ENCODE measurements at places on chromosomes 12 and 14.

GRCh38 chr14:87148655-87149054, 844.3 kb downstream of the GALC start:
- no peak for DNase-seq

GRCh38 chr12:131732996-131733615, 22.2 kb downstream of the SFSWAP start:
- no peak for DNase-seq

- no peak for DNase-seq
Observed at GRCh38 chr14:101627915-101628262, 66.6 kb downstream of the DIO3 start.

GRCh38 chr14:70358631-70359030, 852 bp downstream of the COX16 start:
- no peak for DNase-seq

DNA sequence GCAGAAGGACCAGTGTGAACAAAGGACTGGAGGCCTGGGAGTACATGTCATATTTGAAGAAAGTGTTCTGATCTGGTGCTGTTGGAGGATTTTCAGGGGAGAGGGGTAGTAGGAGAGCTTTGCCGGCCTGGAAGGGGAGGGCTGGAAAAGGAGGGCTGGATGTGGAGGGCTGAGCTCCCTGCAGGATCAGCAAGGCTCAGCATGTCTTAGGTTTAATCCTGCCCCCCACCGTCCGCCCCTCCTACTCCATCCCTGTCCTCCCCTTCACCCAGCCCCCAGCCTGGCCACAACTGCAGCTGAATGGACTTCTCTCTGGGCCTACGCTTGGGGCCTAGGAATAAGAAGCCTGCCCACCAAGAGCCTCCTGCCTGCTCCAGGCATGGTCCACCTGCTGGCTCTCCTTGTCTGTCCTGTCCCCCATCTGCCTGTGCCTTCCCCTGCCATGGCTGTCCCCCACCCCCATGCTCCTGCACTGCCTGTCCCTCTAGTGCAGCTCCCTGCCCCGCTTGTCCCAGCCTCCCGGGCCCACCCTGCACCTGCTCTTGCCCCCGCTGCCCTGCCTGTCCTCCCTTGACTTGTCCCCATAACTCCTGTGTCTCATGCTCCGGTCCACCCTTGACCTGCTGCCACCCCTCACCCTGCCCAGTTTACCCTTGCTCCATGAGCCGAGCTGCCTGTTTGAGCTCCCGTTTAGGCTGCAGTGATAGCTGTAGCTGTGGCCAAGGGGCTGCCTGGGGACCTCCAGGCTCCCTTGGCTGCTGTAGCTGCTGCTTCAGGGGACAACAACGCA, 9.8 kb upstream of the RARG start:
- DNase-seq = no peak

GRCh38 chr14:52305014-52305413, 9.1 kb upstream of the PTGER2 start:
- no peak for DNase-seq

- no peak for DNase-seq
Observed at GRCh38 chr14:104974665-104975390, 3.3 kb downstream of the AHNAK2 start.

- no peak for DNase-seq
Observed at GRCh38 chr12:53958128-53958527, 3.4 kb downstream of the HOXC12 start.

DNA sequence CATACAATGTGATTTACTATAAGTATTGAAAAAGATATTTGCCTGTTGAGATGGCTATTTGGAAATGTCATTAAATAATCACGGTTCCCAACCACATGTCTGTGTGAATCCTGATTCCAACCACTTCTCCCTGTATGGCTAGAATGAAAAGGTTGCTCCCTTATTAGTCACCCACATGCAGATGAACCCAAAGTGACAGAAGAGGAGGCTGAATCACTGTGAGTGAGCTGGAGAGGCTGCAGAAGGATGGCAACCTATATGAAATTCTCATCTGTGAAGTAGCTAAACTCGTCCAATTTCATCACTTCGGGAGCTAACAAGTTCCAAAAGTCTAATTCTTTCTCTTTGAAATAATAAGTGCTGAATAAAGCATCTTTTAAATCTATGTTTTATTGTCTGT, 300.5 kb downstream of the PRKD1 start:
- no peak for DNase-seq

DNA sequence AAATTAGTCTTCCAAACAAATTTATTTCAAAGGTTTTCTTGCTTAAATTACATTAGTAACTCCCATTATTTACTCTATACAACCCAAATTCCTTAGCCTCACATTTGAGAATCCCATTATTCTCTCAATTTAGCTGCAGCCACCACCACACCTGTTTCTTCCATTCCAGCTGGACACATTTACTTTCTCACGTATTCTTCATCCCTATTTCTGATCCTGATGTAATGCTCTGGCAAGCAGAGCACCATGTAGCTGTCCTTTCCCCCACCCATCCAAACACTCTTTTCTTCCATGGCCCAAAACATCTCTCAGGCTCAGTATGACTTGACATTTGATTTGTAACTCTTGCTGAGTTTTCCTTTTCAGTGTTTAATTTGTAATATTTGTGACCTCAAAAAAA, 240.2 kb upstream of the CLEC14A start:
- DNase-seq = peak; percentile 13

DNA sequence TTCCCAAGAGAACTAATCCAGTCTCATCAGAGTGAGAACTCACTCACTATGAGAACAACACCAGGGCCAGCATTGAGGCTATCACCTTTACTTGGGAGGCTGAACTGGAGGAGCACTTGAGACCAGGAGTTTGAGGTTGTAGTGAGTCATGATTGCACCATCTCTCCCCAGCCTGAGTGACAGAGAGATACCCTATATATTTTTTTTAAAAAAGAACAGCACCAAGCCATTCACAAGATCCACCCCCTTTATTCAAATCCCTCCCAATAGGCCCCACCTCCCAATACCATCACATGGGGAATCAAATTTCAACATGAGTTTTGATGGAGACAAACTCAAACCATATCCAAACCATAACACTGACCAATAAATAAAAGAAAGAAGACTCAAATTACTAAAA, 3.7 kb upstream of the TMX1 start:
- DNase-seq = no peak

DNA sequence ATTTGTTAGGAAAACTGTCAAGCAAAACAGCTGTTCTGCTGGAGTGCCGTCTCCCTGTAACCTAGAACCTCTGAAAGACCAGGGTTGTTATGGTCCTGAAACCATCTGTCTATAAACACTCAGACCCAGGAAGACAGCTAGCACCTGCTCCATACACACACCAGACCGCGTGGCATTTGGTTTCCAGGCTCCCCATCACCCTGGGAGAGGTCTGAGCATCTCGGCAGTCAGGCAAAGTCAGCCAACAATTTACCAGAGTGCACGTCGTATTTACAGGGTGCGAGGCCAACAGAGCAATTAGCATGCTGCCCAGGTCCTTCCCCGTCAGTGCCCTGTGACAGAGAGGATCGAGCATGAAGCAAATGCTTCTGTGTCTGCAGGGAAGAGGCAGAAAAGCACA, 272.5 kb downstream of the SLC15A4 start:
- DNase-seq = no peak

- DNase-seq = no peak
Observed at GRCh38 chr14:59155886-59156285, 32.6 kb upstream of the DAAM1 start.

- no peak for DNase-seq
Observed at GRCh38 chr12:12024911-12025682, 45.6 kb upstream of the BCL2L14 start.

- no peak for DNase-seq
Observed at GRCh38 chr12:14410841-14411569, 45.5 kb downstream of the ATF7IP start.

DNA sequence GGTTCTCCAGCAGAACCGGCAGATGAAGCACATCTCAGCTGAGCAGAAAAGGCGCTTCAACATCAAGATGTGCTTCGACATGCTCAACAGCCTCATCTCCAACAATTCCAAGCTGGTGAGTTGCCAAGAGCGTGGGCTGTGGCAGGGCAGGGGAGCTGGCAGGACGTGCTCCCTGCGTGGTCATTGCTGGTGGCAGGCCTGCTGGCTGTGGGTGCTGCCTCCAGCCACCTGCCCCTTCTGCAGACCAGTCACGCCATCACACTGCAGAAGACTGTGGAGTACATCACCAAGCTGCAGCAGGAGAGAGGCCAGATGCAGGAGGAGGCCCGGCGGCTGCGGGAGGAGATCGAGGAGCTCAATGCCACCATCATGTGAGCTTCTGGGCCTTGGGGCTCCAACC, 35.8 kb downstream of the IL31 start:
- no peak for DNase-seq

- no peak for DNase-seq
Observed at GRCh38 chr14:50397390-50398188, 908 bp upstream of the CDKL1 start.

GRCh38 chr12:110545812-110546211, 37.3 kb downstream of the PPTC7 start:
- DNase-seq = no peak

- DNase-seq = no peak
Observed at GRCh38 chr12:92192360-92192759, 46.7 kb upstream of the BTG1 start.

- no peak for DNase-seq
Observed at GRCh38 chr14:78130356-78130755, 39.8 kb upstream of the NRXN3 start.

DNA sequence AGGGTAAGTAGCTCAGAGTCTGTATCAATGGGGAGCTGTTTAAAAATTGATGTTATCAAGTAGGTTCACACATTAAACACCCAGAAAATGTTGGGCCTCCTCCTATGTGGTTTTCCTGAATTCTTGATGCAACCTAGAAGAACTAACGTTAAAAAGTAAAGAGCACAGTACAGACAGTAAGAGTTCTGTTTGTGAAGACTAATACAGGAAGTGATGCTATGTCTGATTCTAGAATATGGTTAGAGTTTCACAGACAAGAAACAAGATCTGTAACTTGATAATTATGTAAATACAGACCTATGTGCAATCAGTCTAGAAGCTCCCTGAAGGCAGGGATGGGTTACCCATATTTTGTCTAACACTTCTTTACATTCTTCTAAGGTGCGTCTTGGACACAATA, 214.9 kb upstream of the BTG1 start:
- DNase-seq = no peak

- no peak for DNase-seq
Observed at GRCh38 chr14:52312931-52313355, 1.2 kb upstream of the PTGER2 start.

GRCh38 chr14:71231521-71232393, 324.5 kb downstream of the PCNX1 start:
- DNase-seq = no peak

- DNase-seq = no peak
Observed at GRCh38 chr14:24422261-24422660, 7.2 kb downstream of the CBLN3 start.

GRCh38 chr14:93305725-93306418, 27.0 kb downstream of the BTBD7 start:
- no peak for DNase-seq

DNA sequence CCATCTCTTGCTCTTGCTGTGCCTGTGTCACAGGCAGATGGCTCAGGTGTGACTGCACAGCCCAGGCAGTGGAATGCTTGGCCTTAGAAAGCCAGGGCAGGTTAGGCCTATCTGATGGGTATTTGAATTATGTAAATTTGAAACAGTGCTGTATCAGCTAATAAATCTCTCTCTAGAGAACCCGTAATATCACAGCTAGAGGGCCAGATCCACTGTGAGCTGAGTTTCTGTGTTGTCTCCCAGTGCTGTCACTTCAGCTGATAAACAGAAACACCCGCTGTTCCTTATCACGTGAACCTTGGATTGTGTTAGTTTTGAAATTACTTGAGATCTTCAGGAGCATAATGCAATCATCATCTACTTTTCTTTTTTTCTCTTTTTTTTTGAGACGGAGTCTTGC, 21.5 kb upstream of the ALDH2 start:
- DNase-seq = no peak

GRCh38 chr12:115941362-115941761, 336.1 kb downstream of the MED13L start:
- no peak for DNase-seq

Measured in COR-L47 (cell line).